NB4 (cell line): ENCODE measurements at places on chromosomes 2 and 18.

- no peak for DNase-seq
Observed at GRCh38 chr2:239193925-239194677, 206.7 kb downstream of the HDAC4 start.

- DNase-seq: no peak
Observed at GRCh38 chr2:36485521-36485920, 112.4 kb downstream of the FEZ2 start.

DNA sequence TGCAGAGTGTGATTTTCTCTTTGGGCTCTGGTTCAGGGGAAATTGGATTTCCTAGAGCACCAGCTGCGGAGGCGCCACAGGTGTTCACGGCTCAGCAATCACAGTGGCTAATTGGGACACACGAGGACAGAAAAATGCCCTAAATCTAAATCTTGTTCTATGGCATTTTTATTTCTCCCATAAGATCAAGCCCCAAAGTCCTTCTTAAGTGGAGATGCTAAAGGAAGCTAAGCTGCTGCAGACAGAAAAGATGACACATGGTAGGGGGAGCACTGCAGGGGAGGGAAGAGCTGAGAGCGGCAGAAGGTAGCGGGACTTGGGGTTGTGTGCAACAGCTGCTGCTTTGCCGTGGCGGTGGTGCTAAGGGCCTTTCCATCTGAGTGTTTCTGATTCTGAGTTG is 280.6 kb downstream of the MYT1L start:
- DNase-seq: no peak

- DNase-seq: no peak
Observed at GRCh38 chr18:8252371-8252770, 356.9 kb upstream of the RAB12 start.

DNA sequence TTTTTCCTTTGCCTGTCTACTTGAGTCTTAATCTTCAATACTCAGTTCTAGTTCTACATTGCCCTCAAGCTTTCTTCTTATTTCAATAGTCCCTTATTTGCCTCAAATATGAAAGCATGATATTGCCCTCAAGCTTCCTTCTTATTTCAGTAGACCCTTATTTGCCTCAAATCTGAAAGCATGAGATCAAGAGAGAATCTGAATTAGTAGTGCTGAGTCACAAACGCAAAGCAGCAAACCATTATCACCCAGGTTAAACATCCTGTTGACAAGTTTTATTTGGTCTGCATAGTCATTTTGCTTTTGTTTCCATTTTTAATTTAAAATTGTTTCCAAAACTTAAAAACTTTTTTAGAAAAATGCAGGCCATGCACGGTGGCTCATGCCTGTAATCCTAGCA is 583.3 kb upstream of the FSHR start:
- no peak for DNase-seq

DNA sequence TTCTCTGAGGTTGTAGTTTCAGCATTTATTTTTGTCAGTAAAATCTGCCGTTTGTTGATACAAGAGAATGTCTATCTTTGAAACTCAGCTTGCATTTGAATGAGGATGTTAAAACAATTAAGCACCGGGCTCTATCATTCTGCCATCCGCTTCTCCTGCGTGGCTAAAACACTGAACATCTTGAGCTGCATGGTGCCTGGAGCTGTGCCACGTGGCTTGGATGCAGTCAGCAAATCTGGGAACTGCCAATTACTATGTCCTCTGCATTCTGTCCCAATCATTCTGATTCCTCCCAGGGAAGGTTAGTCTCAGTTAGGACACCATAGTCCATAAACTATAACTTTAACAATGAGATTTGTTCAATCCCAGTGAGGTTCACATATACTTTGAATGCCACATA is 598.4 kb downstream of the FBXO15 start:
- no peak for DNase-seq

GRCh38 chr2:22885245-22885644 is 499.7 kb upstream of the KLHL29 start:
- no peak for DNase-seq

GRCh38 chr2:73307720-73308119 is 14.4 kb upstream of the EGR4 start:
- no peak for DNase-seq

DNA sequence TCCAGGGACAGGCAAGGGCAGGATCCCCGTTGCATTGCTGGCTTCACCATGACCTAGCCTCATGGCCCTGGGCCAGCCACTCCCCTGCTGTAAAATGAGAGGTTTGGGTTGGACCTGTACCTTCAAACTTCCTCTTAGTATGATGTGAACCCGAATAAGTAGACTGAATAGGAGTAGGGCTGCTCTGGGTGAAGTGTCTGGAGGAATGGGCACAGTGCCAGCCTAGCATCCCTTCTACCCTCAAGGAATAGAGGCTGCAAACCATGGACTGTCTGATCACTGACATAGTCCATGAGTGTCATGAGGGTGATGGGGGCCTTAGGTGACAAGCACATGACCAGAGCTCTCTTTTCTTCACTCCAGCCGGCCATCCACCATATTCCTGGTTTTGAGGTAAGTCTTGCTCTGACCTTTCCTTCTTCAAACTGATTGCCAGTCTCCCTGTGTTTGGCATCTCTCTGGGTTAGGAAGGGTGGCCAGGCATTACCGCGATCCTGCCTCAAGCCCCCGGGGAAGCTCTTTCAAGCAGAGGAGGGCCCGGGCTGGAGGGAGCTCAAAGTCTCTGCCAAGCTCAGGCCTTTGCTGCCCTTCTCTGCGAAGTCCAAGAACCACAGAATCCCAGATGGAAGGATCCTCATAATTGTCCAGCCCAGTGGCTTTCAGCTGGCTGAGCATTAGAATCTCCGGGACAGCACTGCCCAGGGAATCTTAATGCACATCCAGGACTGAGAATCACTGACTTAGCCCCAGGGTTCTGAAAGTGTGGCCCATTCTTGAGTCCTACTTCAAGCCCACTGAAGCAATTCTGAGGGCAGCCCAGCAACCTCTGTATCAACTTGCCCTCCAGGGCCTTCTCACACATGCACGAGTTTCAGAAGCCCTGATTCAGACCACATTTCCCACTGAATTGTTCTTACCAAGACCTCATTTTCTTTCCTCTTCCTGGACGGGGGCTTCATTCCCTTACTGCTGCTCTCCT is 148.1 kb downstream of the DYSF start:
- DNase-seq: no peak

DNA sequence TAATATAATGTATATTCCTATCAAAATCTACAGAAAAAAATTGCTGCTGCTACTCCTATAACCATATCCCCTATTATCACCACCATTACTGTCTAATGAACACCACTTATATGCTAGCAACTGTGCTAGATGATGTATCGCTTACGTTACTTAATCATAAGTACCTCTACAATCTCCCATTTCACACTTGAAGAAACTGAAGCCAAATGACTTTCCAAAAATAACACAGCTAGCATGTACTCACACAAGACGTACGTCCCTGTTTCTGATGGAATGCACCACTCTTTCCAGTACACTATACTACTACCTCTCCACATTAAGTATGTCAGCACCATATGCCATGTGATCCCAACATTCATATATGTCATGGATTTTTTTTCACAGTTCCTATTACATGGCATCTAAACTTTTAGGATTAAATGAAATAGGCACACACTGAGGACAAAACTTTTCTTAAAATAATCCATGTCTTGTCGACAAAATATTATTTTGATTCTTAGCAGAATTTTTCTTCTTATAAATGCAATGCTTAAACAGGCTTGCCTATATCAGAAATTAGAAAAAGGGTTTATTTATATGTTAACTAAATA is 112.8 kb downstream of the NBAS start:
- DNase-seq: no peak

- DNase-seq: peak; percentile 82
Observed at GRCh38 chr2:66481100-66481549, 46.2 kb downstream of the MEIS1 start.

GRCh38 chr2:152348388-152348787 is 13.4 kb downstream of the FMNL2 start:
- no peak for DNase-seq

DNA sequence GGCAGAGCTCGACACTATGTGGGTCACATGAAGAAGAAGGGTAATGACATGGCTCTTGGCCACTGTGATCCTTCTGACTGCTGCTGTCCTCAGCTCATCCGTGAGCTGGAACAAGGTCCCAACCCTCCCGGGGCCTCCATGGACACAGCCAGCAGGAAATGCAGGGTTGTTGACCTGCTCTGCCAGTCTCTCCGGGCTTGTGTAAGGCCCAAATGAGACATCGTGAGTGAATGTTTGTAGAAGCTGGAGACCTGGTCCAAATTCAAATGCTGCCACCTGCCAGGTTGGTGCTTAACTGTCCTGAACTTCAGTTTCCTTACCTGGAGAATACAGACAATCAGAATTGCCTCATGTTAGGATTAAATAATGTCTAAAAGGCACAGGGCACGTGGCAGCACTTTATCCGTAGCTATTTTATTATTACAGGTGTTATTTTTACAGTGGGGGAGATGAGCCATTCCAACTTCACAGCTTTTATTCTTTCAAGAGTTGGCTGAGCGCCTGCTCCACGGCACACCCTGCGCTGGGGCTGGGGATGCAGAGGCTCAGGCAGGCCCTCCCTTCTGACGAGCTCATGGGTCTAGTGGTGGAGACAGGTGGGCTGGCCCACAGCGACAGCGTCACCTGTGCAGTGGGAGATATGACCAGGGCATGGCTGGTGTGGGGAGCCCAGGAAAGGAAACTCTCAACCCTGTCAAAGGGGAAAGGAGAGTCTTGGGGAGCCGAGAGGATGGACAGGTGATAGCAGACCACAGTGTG is 15.1 kb downstream of the ARHGEF4 start:
- DNase-seq: no peak

- no peak for DNase-seq
Observed at GRCh38 chr2:219687882-219688559, 60.6 kb downstream of the SLC4A3 start.

- DNase-seq: no peak
Observed at GRCh38 chr2:169649278-169649677, 44.9 kb downstream of the CFAP210 start.

DNA sequence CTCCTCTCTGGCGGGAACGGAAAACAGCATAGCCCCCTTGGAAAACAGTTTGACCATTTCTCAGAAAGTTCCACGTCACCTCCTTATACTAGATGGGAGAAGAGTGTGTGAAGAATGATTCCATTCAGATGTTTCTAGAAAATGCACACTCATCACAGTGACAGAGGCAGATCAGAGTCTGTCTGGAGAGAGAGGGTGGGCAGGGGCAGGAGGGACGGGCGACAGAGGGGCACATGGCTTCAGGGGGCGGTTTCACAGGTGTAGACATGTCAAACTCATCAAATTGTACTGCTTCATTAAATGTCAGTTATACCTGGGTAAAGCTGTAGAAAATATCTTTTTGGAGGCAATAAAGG is 88.8 kb upstream of the TAF1B start:
- no peak for DNase-seq

GRCh38 chr18:49922228-49922627 is 108.9 kb upstream of the ACAA2 start:
- no peak for DNase-seq

DNA sequence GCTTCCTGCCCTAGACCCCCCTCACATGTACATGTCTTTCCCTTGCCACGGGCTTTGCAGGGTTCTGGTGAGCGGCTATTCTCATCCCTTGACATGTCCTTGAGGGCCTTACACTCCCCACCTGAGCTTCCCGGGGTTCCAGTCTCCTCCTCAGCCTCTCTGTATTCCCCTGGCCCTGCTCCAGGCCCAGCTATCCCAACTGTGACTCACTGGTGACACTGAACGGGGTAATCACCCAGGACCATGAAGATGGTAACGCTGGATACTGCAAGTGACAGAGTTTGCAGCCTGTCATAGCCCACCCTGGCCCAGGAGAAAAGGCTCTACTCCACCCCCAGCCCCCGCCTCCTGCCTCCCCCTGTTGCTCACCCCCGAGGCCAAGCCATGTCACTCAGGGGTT is 27.3 kb downstream of the KIF3C start:
- no peak for DNase-seq

- DNase-seq: no peak
Observed at GRCh38 chr2:1626271-1626681, 118.0 kb downstream of the PXDN start.

GRCh38 chr2:37468170-37468569 is 123.7 kb downstream of the QPCT start:
- no peak for DNase-seq

DNA sequence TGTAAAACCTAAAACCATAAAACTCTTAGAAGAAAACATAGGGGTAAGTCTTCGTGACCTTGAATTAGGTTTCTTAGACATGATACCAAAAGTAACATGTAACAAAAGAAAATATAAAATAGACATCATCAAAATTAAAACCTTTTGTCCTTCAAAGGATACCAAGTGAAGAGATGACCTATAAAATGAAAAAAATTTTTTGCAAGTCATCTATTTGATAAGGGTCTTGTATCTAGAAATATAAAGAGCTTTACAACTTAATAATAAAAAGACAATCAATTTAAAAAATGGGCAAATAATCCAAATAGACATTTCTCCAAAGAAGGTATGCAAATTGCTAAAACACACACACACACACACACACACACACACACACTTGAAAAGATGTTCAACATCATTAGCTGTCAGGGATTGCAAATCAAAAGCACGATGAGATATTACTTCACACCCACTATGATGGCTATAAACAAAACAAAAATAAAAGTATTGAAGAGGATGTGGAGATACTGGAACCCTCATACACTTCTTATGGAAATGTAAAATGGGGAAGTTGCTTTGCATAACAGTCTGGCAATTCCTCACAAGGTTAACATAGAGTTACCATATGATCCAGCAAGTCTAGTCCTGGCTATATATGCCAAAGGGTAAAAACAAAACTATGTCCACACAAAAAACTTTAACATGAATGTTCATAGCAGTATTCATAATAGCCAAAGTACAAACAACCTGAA is 23.3 kb downstream of the SPDYA start:
- DNase-seq: peak; percentile 36

GRCh38 chr2:238277695-238278094 is 10.7 kb downstream of the PER2 start:
- DNase-seq: no peak
